Fibroblast of villous mesenchyme (primary cell): ENCODE measurements at places on chromosomes 16 and 17. TPM values are rescaled to one million over a fixed set of nuclear protein-coding genes. Genes with fewer than 3 reads are reported as not detected.

GRCh38 chr17:66925811-66926500 is 38.6 kb upstream of the CACNG4 start:
- no peak for DNase-seq

DNA sequence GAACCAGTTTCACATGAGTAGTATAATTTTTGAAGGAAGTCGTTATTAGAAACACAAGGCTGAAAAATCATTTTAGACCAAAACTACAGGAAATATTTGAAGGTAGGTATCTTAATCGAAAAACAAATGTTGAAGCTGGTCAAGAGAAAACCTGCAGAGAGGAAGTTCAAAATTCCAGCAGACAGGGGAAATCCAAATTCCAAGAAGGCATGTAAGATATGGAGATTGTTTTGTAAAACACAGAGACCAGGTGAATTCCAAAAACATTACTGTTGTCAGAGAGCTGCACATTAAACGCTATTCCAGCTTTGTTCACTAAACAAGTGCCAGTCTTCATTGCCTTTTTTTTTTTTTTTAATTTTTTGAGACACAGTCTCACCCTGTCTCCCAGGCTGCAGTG is 38.4 kb downstream of the ADAMTS18 start:
- no peak for DNase-seq

GRCh38 chr17:41567317-41567716 is 4.5 kb downstream of the KRT9 start:
- no peak for DNase-seq

NPIPB6 gene
- total RNA-seq, result not detected in 2 replicates

DNA sequence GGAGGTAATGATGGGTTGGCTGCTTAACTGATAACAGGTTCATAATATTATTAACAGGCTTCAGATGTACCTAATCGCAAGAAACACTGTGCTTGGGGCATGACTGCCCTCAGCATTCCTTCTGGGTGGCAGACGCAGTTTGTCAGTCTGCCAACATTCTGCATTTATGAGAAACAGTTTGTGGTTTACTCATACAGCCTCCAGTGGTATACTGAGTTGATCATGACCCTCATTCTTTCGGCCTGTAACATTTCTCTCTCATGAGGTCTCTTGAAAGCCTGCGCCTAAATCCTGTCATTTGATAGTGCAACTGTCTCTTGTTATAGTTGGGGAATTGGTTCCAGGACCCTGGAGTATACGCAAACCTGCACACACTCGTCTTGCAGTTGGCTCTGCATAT is 4.9 kb upstream of the RUSF1 start:
- peak; percentile 48 for DNase-seq

DNA sequence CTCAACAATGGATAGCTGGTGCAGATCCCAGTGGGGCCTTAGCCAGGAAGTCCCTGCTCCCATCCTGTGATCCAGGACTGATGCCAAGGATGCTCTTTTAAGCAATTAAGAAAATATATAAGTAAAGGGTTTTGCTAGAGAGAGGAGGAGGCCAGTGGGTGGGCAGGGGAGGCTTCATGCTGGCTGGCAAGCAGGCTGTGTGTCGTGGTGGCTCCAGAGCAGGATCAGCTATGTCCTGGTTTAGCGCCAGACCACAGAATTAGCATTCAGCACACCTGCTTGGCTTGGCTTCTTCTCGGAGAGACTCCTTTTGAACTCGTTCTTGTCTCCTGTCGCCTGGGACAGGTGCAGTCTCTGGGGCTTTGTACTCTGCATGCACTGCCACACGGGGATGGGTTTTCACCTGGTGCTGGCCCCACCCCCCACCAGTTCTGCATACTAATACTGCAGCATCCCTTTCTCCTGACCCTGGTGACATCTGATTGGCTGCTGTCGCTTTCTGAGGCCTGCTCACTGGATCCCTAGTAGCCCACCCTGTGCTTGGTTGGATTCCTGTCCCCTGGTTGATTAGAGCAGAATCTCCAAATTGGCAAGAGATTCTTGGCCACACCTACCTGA is 66.1 kb downstream of the PLD6 start:
- no peak for DNase-seq

- no peak for DNase-seq
Observed at GRCh38 chr16:19228052-19228451, 57.5 kb upstream of the CLEC19A start.

DNA sequence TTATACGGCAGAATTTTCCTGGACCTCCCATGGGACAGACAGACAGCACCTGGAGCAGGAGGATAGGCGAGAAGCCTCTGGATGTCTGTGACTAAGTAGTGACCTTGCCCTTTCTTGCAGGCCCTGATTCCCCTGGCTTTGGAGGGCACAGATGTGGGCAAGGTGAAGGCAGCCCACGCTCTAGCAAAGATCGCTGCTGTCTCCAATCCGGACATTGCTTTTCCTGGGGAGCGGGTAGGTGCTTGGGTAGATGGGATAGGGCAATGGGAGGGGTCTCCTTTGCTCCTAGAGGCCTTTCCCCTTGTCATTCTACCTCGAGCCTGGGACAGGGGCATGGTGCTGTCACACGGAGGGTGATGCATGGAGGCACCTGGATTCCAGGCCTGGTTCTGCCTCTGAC is 17.3 kb downstream of the SLC35G3 start:
- no peak for DNase-seq

DNA sequence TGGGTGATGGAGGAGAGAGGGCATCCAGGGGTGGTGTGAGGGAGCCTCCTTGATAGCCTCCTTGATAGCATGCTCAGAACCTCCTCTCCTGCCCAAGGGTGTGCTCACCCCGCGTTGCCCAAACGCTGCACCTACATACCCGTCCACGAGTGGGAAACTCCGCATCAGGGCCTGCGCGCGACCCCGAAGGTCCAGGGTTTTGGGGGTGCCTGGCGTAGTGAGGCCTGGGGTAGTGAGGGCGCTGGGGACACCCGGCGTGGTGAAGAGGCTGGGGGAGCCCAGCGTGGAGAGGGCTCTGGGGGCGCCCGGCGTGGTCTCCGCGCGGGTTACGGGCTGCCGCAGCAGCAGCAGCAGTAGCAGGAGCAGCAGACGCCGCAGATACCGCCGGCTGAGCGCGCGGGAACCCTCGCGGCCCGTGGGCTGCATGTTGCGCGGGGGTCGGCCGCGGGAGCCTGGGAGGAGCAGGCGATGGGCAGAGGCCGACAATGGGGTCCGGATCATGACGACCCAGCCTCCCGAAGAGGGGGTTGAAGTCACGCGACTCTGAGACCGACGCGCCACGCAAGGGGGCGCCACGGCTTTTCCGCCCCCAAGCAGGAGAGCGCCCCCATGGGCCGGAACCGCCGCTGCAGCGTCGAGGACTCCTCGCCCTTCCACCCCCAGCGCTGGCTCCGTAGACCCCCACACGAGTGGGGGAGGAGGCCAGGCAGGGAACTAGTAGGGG is at the start of gene DPEP3:
Gene DPEP3 (minus strand): TSS at position 545 of the 724 bp plus-strand sequence. CDS start 119 bp downstream, at position 426.
- DNase-seq, result no peak

DNA sequence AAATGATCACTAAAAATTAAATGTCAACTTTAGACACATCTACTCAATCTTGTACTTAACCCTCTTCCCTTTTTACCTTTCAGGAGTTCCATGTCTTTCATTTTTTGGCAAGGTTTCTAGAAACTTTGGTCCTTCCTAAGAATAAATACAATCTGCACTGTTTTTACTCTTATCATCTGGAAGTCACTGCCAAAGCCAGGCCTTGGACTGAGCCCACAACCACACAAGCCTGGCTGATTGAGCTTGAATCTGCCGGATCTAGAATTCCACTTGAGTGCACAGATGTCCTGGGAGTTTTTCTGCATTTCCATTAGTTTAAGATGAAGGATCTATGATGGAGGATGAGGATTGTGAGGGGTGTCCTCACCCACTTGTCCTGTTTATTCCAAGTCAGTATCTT is 126.1 kb downstream of the VPS53 start:
- DNase-seq, result no peak

- no peak for DNase-seq
Observed at GRCh38 chr17:50658616-50659015, 23.9 kb downstream of the ABCC3 start.

DNA sequence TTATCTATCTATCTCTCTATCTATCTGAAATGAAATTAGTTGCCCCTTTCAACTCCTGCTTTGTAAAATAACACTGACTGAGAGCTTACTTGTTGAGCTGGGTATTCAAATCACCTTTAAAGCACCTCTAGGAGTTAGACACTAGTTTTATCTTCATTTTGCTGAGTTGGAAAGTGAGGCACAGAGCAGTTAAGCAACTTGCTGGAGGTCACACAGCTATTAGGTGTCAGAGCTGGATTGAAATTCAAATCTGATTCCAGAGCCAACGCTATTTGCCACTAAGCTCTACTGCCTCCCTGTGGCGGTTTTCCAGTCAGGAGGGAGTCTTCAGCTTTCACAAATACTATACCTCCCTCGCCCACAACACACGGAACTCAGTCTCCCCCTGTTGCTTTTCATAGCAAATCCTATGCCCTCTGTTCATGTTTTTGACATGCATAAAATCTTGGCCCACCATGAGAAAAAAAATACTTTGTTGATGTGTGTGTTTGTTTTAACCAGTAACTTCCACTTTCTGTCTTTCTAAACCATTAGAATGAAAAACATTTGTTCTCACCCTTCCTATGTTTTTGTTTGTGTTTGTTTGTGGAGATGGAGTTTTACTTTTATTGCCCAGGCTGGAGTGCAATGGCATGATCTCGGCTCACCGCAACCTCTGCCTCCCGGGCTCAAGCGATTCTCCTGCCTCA is 74.8 kb upstream of the SMURF2 start:
- peak; percentile 62 for DNase-seq

DNA sequence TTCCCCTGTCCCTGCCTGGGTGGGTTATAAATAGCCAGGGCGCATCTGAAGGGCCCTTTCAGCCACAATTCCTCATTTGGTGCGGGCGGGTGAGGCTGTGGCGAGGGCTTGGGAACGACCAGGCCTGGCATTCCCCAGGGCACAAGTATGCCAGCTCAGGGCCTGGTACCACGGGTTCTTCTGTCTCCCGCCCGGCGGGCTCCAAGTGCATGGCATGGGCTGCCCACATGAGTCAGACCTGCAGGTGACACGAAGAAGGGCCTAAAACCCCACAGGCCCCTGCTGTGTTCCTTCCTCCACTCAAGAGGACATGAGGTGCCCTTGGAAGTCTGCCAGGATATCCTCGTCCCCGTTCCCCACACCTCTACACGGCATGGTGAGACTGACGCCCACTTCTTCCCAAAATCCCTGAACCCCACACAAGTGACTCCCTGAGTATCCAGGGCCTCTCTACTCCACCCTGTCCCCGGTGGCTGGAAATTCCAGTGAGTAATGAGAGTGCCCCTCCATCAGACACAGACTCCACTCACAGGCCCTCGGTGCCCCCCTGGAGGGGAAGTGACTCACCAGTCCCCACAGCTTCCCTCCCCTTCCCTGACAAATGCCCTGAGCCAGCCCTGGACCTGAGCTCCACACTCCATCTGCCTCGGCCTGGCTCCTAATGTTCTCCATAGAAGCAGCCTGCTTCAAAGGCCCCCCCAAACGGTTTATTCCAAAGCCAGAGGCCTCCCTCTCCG is 68.8 kb downstream of the ABR start:
- DNase-seq, result peak; percentile 57

DNA sequence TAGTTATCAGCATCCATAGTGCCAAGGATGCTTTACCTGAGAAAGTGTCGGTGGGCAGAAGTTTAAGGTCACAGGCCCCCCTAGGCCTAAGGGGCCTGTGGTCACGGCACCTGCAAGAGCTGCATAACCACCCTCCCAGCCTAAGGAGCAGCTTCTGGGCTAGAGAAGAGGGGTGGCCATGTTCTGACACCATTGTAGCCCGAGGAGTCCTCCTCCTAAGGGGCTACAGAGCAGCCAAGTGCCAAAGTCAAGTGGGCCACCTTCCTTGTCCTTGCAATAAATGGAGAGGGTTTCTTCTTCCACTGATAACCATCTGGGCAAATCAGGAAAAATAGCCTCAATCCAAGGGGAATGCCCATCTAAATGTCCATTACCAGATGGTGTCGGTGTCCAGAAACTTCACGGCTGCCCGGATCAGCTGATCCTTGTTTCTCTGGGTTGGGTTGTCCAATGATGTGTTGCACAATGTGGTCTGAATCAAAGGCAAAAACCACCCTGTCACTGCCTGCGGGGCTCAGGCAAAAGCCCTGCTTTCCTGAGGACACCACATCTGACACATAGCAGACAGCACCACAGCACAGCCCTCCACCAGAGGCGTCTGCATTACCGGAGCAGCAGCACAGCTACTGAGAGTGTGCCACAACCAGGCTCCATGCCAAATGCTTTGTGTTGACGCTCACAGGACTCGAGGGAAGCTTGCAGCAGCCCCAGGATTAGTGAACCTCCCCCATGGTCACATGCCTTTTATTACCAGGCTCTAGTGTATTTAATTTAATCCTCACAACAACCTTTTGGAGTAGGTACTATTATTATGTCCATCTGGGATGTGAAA is 12.8 kb downstream of the ATPAF2 start:
- DNase-seq, result peak; percentile 84

KRT27 gene
- total RNA-seq, result not detected in 2 replicates

UNC13D gene
- total RNA-seq, result 0.86 and 1.6 TPM in 2 replicates

TEKT5 gene
- total RNA-seq, result under 0.01 TPM in 1 of 2 replicates, not detected in the other

DNA sequence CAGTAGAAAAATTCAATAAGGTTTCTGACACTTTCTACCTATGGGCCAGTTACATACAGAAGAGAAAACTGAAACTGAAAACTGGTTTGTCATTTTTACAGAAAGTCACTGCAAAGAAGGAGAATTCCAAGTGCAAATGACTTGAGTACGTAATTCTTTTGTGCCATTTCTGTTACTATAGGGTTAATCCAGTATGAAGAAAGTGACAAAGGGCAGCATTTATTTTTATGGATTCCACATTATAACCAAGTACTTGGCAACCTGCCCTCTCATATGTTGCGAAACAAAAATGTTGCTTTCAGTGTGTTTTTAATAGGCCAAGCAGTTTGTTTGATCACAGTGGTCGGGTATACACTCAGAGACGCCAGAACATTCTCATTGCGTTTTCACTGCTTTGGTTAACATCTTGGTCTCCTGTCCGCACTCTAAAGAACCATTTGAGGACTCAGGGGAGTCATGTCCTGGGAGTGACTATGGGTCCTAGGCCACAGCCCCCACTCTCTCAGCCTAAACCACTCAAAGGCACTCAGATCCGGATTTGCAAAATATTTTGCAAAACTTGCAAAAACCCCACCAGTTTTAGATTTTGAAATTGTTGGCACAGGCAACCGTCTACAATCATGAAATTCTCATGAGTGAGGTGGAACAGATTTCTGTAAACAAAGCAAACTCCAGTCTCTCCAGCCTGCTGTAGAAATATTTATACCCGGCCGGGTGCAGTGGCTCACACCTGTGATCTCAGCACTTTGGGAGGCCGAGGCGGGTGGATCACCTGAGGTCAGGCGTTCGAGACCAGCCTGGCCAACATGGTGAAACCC is 15.4 kb upstream of the HELZ start:
- peak; percentile 94 for DNase-seq

VAT1L gene
- 37.6 and 59.3 TPM in 2 replicates for total RNA-seq

C16orf89 gene
- total RNA-seq, result not detected in 2 replicates
